ENCODE measurements at places on chromosomes 6 and 20.

GRCh38 chr6:44543664-44544063 is 156.2 kb downstream of the CDC5L start:
- DNase-seq, result no peak

DNA sequence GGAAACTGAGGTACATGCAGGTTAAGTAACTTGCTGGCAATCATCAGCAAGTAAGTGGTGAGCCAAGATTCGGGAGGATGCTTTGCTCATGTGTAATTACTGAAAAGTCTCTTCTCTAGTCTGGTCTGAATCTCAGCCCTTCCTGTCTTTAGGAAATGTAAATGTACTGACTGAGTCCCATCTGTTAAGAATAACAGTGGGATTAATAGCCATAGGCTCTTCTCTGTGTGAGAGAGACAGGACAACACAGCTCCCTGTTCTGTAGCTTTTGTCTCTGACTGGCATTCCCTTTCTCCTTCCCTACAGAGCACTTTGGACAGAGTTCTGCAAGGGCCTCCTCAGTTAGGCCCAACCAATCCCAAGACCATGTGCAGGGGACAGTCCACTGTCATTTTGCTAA is 131.3 kb upstream of the OGFRL1 start:
- DNase-seq, result no peak

DNA sequence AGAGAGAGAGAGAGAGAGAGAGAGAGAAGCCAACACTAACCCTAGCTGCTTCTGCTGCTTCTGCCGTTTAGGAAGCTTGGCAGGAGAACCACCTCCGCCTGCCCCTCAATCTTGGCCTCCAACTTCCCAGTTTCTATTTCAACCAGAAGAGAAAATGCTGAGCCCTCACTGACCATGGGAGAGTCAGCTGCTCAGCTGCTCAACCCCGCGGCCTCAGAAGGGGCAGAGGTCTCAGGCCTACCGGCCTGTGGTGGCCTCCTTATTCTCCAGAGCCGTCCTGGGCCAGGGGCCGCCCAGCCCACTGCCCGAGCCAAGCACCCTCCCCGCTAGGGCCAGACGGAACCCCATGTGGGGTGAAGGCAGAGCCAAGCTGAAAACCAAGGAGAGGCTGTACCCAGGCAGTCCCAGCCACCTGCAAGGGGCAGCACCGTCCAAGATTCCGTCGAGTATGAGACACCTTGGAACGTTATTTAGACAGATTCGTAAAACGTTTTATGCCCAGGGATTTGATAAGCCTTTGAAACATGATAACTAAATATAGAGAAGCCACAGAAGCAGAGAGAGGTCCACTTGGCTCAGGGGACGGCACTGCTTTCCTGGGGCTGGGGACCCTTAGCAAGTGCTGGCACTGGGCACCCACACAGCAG is 116.6 kb downstream of the DLL1 start:
- DNase-seq, result no peak

GRCh38 chr6:17045581-17046322 is 56.1 kb upstream of the STMND1 start:
- no peak for DNase-seq

DNA sequence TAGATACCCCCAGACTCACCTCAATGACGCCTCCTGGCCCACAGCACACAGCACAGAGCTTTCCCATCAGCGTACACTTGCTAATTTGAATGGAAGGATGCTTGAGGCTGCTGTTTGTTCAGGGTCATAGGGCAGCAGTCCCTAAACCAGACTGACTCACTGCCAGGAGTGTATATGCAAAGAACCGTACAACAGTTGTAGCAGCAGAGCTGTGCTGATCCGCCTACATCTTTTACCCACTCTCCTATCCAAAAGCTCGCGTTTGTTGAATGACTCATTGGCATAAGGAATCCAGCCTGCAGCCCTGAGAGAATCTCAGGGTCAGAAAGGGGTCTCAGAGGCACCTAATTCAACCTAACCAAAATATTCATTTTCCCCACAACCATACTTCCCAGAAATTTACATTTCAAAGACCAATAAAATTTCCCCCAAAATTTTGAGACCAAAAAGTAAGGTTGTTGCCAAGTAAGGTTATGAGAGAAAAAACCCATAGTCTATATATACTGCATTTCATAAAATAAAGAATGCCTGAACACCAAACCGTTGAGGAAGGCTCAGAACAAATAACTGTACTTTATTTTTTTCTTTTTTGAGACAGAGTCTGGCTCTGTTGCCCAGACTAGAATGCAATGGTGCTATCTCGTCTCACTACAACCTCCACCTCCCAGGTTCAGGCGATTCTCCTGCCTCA is 35.3 kb upstream of the CCND3 start:
- no peak for DNase-seq

Data from cortex of kidney (tissue), 1 donor.